ENCODE measurements at places on chromosomes 2 and 18.

GRCh38 chr2:44616667-44617155, 255.0 kb downstream of the CAMKMT start:
- no peak for DNase-seq

DNA sequence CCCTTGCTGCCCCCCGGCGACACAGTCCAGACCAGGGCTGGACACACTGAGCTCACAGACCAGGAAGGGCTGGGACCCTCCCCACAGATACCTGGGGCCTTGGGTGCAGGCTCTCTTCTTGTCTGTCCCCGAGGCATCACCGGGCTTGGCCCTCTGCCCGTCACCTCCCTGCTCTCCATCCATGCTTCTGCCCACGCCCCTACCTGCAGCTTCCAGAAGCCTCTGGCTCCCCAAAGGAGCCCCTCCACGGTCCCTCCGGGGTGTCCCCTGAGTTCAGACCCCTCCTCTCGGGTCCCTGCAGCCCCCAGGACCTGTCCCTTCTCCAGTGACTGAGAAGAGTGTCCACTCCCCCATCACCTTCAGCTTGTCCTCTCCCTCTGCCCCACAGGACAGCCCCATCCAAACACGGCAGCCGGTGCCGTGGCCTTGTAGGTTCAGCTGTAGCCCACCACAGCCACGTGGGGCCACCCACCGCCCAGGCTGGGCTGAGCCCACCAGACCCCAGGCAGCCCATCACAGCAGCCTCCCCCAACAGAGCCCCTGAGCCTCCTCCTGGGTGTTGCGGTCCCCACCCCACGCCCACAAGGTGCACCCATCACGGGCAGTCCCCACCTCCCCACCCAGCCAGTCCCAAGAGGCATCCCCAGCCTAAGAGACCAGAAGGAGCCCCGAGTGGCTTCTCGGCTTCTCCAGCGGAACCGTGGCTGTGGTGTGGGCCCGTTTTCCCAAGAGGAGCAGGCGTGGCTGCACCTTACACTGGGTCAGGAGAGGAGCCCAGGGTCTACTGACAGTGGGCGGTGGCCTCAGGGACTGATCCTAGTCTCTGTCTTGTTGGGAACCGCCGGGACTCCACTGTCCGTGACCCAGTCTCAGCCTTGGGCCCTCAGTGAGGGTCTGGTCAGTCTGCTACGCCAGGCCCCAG, 53.1 kb downstream of the RAMP1 start:
- DNase-seq, result no peak

DNA sequence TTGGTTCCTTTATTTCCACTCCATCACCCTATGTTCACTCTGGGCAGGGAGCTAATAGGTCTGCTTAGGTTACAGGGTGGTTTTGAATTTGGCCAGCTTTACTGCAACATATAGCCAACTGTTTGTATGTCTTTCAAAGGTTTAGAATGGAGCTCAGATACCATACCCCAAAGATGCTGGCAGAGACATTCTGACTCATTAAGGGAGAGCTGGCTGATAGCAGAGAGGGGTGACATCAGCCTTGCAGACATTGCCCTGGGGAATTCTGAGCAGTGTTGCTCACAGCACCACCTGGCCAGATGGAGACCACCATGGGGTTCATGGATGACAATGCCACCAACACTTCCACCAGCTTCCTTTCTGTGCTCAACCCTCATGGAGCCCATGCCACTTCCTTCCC, 2.1 kb downstream of the PROKR1 start:
- no peak for DNase-seq

DNA sequence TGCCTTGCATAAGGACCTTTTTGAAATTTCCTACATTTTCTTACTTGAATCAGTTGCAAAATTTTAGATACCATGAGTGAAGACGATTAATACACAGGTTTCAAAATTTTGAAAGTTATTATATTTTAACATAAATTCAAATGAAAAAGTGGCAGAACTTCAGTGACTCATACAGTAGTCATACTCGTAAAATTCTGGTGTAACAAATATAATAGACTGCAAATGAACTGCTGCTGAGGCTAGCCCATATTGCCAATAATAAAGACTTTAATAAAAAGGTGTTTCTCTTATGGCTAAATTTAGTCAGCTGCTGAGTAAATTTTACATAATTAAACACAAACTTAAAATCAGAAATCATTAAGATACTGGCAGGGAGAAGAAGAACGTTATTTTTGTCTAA, 36.9 kb downstream of the MSH6 start:
- DNase-seq, result no peak

- no peak for DNase-seq
Measured at GRCh38 chr2:201779901-201780673, 646 bp downstream of the ALS2 start.

DNA sequence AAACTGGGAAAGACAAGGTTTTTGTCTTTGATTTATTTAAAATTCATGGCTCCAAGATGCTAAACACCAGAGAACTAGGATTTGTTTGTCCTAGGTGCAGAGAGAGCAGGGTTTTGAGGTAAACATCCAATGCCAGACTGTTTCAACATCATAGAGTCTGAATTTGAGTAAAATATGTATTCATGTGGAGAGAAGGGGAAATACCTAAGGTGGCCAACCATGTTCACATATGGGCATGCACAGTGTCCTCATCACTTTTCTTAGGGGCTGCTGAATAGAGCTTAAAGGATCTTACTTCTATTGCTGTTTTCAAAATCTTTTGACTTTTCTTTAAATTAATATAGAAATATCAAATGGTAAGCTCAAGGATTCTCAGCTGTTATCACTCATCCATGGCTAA, 287.0 kb upstream of the CCDC68 start:
- no peak for DNase-seq

Data from fibroblast of the conjunctiva (primary cell).